ENCODE measurements at places on chromosomes 1 and 21.

DNA sequence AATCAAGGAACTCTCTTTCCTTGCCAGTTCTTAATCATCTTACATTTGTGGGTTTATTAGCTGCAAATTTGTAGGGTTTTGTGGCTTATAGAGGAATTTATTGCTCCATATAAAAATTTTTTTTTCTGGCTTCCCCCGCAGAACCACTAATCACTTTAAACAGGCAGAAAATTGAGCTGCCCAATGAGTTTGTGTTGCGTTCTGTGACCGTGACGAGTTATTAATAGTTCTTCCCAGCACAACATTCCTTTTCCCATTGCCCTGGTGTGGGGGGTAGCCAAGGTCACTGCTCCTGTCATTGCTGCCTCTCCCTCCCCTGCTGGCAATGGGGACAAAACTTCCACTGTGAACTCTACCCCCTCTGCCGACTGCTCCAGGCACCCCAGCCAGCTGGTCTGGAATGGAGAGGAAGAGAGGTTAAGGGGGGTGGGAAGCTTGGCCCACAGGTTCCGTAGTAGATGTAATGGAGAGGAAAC, 55.1 kb downstream of the UBE2T start:
- DNase-seq = no peak

DNA sequence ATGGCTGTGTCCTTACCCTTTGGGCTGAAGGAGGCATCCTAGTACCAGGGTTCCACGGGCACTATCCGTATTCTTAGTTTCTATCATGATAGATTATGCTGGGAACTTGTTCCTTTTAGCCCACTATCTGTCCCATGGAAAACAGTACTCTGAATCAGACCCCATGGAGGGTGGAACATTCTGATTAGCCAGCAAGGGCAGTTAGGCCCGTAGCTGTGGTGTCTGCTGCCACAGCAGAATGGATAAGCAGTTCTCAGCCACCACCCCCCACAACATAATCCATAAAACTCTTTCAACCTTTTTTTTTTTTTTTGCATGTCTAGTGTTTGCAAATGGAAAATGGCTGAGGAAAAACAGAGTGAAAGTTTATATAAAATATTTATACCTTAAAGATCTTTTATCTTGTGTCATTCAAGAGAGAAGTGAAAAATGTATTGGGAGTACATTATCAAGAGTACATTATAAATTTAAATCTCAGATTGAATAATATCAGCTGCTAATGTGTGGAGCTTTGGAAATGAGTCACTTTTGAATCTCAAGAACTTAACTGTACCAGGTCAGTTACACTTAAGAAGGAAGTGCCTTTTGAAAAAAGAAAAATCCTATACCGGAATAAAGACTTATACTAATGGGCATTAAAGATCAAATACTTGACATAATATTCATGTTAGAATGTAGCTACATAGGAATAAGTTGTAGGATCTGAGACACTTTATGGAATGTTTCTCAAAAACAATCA, 80.3 kb downstream of the NFIA start:
- no peak for DNase-seq

DNA sequence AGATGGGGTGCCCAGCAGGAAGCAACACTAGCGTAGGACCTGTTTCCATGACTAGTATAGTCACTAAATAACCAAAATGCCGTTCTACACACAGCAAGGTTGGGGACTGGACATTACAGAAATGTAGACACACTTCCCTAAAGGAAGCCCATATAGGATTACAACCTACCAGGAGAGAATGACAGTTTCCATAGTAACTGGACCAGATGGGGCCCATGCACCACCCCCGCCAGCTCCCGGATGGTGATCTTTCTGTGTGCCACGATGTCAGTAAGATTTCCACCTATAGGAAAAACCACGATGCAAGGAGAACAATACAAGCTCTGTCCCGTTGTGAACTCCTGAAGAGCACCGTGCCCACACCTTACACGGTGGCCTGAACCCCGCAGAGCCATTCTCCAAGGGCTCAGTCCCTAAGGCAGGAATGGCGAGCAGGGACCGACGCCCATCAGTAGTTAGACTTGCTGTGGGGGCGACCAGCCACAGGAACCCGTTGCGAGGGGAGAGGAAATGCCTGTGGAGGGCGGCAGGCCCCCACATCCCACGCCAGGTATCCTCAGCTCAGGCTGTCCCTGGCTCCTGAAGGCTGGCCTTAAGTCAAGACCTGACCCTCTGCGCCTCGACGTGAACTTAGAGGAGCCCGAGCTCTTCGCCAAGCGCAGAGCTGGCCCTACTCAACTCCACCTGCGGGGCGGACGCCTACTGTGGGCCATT, 13.6 kb upstream of the CEP85 start:
- DNase-seq = no peak

DNA sequence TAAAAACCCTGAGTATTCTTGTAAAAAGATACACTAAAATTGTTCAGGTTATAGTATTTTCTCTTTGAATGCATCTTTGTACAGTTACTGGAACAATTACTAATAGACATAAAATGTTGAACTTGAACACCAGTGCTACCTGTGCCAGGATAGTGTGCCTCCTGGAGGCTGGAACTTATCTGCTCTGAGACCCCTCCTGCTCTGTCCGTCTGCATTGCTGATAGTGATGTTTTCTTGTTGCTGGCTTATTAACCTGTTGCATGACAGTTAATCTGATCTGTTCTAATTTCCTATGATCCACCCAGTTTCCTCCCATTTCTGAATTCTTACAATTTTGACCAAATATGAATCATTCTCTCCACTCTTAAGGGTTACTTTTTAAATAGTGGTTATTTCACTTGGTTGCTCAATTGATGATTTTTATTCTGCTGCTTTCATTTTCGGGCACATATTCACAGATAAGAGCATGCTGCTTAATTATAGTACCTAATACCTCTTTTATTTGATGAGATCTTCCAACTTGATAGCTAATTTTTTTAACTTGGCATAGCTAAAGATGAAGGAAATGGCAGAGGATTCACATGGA, 101.4 kb downstream of the CC2D1B start:
- DNase-seq = no peak

GRCh38 chr1:14262637-14263036, 335.8 kb upstream of the KAZN start:
- no peak for DNase-seq

GRCh38 chr1:67601955-67602354, 83.0 kb upstream of the GADD45A start:
- no peak for DNase-seq

DNA sequence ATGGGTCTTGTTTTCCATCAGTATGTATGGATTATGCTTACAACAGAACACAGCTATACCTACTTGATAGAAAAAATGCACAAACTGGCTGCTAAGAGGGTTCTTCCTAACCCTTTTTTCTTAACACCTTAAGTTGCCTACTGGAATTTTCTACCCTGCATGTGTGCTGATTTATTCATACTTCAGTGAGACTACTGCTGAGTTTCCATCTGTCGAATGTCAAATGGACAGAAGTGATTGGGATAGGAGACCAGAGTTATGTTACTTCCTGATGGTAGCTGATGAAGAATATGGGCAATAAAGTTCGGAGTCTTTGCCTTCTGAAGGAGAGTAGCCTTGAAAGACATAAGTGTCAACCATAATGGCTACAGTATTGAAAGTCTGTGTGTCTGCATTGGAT, 6.5 kb upstream of the DNM3 start:
- DNase-seq = no peak

DNA sequence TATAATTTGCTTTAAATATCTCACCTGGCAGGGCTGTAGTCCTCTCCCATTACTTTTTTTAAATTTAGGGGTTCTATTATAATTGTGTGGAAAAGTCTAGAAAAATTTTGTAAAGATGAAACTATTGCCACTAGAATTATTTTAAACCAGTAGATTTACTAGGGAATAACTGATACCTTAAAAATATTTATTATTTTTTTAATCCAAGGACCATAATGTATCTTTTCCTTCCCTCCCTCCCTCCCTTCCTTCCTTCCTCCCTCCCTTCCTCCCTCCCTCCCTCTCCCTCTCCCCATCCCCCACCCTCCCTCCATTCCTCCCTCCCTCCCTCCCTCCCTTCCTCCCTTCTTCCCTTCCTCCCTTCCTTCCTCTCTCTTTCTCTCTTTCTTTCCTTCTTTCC, 90.5 kb downstream of the DNM3 start:
- DNase-seq = no peak

GRCh38 chr21:39125752-39126485, 57.3 kb downstream of the PSMG1 start:
- peak; percentile 62 for DNase-seq

- DNase-seq = no peak
Observed at GRCh38 chr21:36369064-36369685, 16.0 kb upstream of the CHAF1B start.

DNA sequence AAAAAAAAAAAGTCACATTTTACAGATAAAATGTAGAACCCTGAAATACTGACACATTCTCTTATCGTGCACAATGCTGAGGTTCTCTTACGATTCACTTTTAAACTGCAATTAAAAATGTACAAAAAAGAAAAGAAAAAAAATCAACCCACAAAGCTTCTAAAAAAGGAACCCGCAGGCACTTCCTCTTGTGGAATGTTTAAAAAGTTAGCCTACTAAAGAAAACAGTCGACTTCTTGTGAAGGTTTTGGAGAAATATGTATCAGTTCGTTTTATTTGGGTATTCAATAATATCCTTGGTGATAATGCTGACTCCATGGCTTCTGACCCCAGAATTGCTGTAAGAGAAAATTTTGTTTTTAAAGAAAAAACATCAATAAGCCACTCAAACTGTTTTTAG, 10.2 kb downstream of the HNRNPU start:
- no peak for DNase-seq

DNA sequence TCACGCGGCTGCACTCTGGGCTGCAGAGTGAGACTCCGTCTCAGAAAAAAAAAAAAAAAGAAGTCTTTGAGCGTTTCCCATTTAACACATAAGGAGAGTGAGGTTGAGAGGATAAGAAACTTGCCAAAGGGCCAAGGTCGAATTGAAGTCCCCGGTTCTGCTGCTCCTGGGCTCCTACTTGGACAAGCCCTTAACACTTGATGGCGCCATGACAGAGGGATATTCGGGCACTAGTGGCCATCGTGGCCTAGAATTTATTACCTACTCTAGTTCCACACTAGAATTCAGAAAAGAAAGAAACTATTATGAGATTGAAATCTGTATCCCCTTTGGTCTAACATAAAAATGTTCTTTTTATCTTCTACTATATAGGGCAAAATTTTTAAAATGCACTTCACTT, 65.7 kb upstream of the NEK2 start:
- no peak for DNase-seq

- DNase-seq = no peak
Observed at GRCh38 chr1:31445951-31446350, 32.9 kb downstream of the SERINC2 start.

- DNase-seq = no peak
Observed at GRCh38 chr1:222616525-222616924, 1.4 kb upstream of the MIA3 start.

DNA sequence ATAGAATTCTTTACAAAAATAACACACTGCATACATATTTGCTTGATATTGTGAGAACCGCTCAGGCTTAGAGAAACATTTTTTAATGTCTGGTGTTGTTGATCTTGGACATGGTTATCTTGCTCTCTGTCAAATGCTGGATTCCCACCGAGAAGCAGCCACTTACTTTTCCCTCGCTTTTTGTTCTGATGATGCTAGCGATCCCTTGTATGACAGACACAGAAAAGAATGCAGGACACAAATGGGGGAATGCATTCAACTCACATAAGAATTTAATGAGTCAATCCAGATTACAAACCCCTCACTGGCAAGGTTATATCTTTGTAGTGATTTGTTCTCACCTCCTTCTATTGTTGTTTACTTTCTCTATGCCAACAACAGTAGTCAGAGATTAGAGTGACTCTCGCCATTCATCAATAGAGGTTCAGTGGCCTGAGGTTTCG, 76.8 kb upstream of the AKT3 start:
- peak; percentile 60 for DNase-seq

- no peak for DNase-seq
Observed at GRCh38 chr1:30714025-30714424, 9.4 kb downstream of the MATN1 start.

- DNase-seq = no peak
Observed at GRCh38 chr1:106600626-106601025, 455.8 kb upstream of the PRMT6 start.

GRCh38 chr1:58928514-58928913, 144.7 kb upstream of the JUN start:
- DNase-seq = no peak

DNA sequence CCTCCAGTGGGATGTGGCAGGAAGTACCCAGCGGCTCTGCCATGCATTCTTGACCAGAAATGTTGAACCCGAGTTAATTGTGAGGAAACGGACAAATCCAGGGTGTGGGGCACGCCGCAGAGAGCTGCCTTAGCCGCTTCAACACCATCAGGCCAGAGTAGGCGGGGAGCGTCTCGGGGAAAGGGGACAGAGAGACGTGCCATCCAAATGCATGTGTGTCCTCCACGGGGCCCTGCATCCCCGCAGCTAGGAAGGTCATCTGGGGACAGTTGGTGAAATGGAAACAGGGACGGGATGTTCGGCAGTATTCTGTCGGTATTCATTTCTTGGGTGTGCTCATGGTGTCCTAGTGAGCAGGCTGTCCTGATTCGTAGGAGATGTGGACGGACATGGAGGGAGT, 59.1 kb upstream of the TRAPPC10 start:
- no peak for DNase-seq

- DNase-seq = no peak
Observed at GRCh38 chr1:52192024-52192423, 50.1 kb downstream of the ZFYVE9 start.

DNA sequence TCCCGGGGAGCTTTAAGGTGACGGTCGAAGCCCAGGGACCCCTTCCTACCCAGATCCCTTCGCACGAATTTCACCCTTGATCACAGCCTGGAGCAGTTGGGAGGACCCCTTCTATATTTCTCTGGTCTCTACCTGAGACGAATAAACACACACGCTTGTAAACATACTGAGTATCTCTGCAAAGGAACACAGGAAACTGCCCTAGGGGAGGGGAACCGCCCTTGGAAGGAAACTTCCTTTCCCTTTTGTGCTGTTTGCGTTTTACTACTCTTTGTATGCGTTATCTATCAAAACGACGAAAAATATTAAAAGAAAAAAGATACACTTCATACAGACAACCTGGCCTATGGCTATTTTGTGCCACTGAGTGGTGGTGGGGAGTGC, 750 bp downstream of the NECAP2 start:
- DNase-seq = no peak

DNA sequence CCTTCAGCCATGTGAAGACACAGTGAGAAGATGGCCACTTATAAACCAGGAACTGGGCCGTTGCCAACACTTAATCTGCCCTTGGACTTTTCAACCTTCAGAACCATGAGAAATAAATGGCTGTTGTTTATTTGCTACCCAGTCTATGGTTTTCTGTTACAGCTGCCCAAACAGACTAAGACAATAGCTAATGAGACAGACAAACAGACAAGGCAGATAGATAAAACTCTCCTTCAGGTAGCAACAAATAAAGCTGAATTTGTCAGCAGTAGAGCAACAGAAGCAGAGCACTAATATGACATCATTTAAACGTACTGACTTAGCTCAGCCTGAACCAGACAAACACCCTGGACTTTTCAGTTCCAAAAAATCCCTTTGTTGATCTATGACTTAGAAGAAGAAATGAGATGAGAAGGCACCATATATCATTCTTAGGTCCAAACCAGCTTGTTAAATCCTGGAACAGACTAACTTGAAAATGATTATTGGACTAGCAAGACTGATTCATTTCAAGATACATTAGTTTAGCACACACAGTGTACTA, 27.0 kb downstream of the ZZZ3 start:
- DNase-seq = no peak

- no peak for DNase-seq
Observed at GRCh38 chr1:85387781-85388180, 77.2 kb downstream of the DDAH1 start.
